ENCODE measurements at places on chromosomes 12 and 14.

DNA sequence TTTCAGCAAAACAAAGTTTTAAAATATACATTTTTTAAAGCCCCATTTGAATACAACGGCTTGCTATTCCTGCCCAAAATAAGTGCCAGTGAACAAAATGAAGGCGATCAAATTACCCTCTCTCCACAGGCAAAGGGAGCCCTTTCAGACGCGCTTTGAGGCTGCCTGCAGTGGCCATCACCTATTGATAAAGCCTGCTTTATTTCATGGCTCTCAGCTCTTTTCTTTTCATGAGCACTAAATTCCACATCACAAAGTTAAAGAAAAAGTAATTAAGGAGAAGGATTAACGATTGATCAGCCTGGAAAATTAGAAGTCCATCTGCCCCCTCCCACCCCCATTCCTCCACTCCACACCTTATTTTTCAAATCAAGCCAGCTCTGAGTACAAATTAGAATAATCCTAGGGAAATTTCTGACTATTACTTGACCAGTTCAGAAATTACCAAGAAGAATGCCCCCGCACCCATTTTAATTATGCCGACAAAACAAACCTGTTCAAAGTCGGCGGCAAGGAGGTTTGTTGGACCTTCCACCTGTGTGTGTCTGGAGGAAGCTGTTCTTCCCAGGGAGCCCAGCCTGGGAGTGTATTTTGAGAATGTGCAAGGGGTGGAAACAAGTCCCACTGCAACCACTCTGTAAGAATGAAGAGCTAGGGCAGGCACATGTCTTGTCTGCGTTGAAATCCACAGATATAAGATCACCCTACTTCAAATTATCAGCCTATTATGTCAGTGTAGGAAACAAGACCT, 64.2 kb upstream of the RIC8B start:
- no peak for DNase-seq

DNA sequence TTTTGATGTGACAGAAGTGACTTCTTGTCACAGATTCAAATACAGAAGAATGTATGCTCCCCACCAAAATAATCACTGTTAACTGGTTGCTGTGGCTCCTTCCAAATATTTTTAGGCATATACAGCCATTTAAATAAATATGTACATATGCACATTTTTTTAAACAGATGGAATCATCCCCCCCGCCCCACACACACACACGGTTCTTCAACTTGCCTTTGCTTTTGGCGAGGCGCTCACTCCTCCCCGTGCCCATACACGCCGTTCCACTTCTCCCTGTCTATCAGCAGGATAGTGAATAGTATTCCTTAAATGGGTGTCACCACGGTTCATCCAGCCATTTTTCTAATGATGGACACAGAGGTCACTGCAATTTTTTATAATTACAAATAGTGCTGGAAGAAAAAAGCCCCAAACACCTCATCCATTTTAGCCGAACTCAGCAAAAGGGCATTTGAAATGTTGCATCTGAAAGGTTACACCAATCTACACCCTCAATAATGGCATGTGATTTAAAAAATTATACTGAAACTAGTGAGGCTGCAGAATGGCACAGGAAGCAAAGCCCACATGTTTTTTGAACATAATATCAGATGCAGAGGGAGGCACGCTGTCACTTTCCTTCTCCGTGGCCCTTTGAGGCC, 39.2 kb upstream of the MEG3 start:
- DNase-seq, result no peak

GRCh38 chr12:78376257-78376656, 488.3 kb upstream of the SYT1 start:
- DNase-seq, result no peak

DNA sequence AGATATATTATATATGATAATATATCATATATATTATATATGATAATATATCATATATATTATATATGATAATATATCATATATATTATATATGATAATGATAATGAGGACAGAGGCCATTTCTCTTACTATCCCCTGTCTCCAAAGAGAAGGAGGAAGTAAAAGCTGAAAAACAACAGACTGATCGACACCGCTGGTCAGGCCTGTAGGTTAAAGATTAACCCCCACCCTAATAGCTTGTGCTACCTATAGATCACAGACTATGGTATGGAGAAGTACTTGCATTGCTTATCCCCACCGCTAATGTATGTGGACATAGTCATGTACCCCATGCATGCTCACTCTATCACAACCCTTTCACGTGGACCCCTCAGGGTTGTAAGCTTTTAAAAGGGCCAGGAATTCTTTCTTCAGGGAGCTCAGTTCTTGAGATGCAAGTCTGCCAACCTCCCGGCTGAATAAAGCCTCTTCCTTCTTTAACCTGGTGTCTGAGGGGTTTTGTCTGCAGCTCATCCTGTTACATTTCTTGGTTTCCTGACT, 786.1 kb upstream of the TMEM132C start:
- DNase-seq, result no peak

DNA sequence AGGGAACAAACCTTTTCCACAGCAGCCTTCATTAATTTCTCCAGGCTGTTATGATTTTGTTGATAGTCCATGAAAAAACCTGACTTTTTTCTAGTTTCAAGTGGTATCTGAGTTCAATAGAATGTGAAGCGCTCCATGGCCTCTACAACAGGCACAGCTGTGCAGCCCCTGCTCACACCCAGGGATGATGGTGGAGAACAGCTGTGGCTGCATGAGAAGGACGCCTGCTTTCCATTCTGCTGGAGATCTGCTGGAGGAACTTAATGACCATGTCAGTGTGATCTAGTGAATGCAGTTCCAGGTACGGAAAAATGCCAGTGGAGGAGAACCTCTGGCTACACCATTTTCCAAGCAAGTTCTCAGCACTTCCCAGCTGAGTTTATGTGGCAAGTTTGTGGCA, 80.6 kb downstream of the PIWIL1 start:
- DNase-seq, result no peak

- no peak for DNase-seq
Observed at GRCh38 chr12:103558879-103559278, 28.2 kb upstream of the STAB2 start.

- no peak for DNase-seq
Observed at GRCh38 chr14:99137913-99138571, 134.0 kb downstream of the BCL11B start.

- no peak for DNase-seq
Observed at GRCh38 chr14:35234012-35234805, 58.0 kb upstream of the PSMA6 start.

- DNase-seq, result no peak
Observed at GRCh38 chr12:50925342-50925651, 27.0 kb upstream of the HIGD1C start.

- no peak for DNase-seq
Observed at GRCh38 chr12:19891936-19892591, 452.8 kb downstream of the AEBP2 start.

GRCh38 chr12:53402871-53403270, 20.8 kb upstream of the AMHR2 start:
- no peak for DNase-seq

- DNase-seq, result no peak
Observed at GRCh38 chr12:53749986-53750811, 1.6 kb downstream of the CISTR start.

DNA sequence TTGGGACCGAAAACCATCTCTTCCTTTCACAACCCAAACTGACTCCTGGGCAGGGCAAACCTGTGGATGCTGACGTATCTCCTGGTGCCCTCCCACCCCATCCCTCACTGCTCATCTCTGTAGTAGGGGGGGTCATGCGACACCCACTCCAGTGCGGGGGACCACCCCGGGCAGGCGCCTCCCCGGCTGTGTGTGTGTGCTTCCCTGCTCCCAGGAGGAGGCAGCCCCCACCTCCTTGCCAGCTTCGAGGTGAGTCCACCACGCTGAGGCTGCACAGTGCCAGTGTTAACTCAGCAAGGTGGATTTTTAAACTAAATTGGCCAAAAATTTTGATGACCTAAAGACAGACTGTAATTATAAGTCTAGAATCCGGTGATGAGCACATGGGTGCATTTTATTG, 46.2 kb upstream of the BEGAIN start:
- DNase-seq, result no peak

DNA sequence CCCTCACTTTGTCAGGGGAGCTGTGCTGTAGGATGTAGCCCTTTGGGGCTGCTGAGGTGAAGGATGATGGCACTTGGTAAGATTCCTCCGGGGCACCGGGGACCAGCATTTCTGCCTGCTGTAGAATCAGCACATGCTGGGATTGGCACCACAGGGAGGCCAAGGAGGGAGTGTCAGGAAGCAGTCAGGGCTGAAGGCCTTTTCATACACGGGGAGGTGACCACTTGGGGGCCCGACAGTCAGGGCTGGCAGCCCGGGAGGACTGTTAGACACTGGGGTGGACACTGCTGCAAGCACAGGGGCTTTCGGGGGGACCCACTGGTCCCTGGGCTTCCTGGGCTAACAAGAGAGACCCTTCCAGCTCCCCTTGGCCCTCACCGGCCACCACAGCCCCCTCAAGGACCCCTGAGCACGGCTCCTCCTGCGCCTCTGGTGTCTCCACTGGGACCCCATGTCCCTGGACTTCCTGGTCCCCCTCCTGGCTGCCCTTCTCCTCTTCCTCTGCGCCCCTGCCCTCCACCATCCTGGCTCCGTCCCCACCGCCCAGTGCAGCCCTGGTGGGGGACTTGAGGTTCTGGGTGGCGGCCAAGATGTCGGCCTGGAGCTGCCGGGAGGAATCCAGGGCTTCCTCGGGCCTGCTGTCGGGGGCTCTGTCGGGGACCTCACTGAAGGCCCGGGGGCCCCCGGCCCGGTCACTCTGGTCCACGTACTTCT, 6.5 kb downstream of the TMEM119 start:
- DNase-seq, result no peak

- DNase-seq, result peak; percentile 31
Observed at GRCh38 chr14:72495668-72496067, 398.2 kb downstream of the DPF3 start.

DNA sequence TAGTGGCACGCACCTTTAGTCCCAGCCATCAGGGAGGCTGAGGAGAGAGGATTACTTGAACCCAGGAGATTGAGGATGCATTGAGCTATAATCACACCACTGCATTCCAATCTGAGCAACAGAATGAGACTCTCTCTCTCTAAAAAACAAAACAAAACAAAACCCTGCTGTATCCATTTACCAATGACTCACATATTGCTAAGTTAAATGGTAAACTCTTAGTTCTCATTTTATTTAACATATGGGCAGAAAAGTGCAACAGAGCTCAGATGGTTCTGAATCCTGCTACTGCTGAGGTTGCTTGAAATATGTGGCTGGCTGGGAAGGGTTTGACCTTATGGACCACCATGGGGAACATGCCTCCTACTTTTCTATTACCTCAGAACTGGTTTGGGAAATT, 33.7 kb upstream of the CCNT1 start:
- DNase-seq, result no peak

DNA sequence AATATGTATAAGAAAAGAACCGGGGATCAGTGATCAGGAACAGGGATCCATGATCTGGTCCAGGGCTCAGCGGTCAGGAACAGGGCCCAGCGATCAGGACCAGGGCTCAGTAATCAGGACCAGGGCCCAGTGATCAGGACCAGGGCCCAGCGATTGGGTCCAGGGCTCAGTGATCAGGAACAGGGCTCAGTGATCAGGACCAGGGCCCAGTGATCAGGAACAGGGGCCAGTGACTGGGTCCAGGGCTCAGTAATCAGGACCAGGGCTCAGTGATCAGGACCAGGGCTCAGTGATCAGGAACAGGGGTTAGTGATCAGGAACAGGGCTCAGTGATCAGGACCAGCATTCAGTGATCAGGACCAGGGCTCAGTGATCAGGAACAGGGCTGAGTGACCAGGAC, 56.3 kb downstream of the TMEM121 start:
- DNase-seq, result peak; percentile 7

- DNase-seq, result peak; percentile 54
Observed at GRCh38 chr14:100654814-100655740, 67.9 kb upstream of the BEGAIN start.

- no peak for DNase-seq
Observed at GRCh38 chr14:76346391-76347160, 29.4 kb upstream of the ESRRB start.

GRCh38 chr12:63095369-63095980, 55.5 kb downstream of the AVPR1A start:
- no peak for DNase-seq

DNA sequence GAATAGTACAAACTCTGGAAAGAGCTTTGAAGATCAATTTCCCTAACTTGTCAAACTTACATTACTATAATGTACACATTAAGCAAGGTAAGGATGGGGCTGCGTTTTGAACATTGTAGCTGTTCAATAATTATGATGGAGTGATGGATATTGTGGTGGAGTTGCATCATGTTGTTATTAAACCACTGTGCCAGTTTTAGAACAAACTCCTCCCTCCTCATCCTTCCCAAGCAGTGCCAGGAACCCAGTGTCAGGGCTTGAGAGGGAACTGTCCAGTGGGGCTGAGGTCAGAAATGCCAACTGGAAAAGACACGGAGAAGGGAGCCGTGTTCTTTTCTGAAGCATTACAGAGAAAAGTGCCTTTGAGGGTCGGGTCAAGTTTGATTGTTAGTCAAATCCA, 31.9 kb upstream of the PAPOLA start:
- no peak for DNase-seq

GRCh38 chr14:53954551-53955228, 1.9 kb downstream of the BMP4 start:
- peak; percentile 56 for DNase-seq

DNA sequence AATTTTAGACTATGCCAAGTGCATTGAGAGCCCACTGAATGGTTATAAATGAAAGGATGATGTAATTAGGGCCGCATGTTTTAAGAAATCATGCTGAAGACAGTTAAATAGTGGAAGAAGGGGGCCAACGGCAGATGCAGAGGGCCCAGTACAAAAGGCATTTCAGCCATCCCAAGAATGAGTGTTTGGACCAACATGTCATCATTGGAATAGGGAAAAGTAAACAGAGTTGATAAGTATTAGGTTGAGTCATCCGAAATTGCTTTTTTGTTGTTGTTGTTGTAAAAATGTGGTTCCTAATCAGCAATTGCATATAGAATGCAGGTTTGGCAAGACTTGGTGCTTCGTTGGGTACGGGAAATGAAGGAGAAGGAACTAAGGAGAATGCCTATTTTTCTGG, 29.5 kb downstream of the BMP4 start:
- DNase-seq, result peak; percentile 56

DNA sequence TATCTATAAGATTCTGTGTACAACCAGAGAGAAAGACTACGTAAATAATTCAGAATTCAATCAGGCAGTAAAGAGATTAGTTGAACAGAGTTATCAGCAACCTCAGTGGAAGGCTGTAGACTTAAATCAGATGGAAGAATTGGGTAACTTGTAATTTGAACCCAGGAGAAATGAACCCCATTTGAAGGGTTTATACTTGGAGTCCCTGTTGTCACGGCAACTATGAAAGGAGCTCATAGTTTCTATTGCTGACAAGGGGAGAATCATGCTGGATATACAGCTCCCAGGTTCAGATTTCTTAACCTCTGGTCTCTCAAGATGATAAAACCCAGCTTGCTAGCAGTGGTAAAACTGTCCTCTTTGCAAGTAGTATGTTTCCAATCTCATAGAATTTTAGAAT, 54.4 kb upstream of the BMP4 start:
- no peak for DNase-seq
